Cortex of kidney (tissue), 1 donor: ENCODE measurements at places on chromosomes 11 and 22.

GRCh38 chr11:67345247-67345919 lies 8.0 kb downstream of the POLD4 start:
- no peak for DNase-seq

DNA sequence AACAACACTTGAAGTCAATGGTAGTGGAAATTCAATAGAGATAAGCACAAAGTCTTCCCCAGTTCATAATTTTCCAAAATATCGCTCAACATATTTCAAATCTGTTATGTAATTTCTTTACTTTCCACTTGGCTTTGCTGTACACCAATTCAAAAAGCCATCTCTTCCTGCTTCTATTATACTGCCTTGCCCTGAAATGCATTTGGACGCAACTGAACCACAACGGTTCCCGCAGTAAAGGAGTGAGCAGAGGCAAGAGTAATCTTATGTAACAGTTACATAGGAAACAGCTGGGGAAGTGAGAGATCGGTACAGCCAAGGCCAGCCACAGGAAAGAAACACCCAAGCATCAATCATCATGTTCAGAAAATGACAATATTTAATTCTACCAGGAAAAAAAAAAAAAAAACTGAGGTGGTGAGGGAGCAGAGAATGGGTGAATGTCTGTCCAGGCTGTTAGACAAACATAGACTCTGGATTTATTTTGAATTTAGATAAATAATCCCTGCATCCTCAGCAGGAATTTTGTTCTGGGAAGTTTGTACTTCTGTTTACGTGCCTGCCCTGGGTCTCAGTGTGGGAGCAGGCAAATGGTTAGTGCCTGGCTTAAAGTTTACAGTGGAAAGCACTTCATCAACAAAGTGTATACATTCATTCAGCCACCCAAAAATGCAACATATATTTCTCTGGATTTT lies 392.2 kb downstream of the ETS1 start:
- DNase-seq = no peak

- no peak for DNase-seq
Measured at GRCh38 chr22:38038426-38038825, 18.8 kb upstream of the PICK1 start.

DNA sequence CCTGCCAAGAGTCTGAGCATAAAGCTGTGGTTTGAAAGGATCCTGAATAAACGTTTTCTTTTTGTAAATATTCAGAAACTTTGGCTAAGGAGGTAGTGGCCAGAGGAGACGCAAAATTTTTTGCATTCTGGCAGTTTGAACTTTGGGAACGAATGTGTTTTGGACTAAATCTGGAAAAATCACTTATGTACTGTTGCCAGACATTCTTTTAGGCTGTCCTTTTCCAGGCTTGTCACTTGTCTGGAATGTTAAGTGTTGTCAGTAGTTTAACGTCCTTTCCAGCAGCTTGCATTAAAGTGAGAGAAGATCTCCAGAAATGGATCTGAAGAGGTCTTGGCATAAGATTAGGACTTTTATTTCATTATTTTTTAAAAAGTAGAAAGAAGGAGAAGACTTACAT lies 18.5 kb downstream of the SPECC1L start:
- no peak for DNase-seq

DNA sequence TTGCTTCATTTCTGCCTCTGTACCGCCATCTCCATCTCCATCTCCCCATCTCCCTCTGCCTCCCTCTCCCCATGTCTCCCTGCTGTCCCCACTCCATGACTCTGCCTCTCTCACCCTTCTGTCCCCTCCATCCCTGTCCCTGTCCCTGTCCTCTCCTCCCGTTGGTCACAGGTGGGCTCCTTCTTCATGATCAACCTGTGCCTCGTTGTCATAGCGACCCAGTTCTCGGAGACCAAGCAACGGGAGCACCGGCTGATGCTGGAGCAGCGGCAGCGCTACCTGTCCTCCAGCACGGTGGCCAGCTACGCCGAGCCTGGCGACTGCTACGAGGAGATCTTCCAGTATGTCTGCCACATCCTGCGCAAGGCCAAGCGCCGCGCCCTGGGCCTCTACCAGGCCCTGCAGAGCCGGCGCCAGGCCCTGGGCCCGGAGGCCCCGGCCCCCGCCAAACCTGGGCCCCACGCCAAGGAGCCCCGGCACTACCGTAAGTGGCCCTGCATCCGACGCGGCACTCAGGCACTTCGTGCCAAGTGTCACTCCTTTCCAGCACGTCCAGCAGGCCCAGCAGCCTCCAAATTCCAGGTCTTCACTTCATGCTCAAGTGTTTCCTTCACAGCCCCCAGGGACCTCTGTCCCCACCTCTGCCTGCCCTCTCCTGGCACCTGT lies 76.0 kb downstream of the CACNA1I start:
- no peak for DNase-seq

GRCh38 chr22:28969401-28970168 lies 86.2 kb downstream of the ZNRF3 start:
- no peak for DNase-seq

GRCh38 chr22:36334821-36335603 lies 52.8 kb downstream of the MYH9 start:
- DNase-seq = no peak

DNA sequence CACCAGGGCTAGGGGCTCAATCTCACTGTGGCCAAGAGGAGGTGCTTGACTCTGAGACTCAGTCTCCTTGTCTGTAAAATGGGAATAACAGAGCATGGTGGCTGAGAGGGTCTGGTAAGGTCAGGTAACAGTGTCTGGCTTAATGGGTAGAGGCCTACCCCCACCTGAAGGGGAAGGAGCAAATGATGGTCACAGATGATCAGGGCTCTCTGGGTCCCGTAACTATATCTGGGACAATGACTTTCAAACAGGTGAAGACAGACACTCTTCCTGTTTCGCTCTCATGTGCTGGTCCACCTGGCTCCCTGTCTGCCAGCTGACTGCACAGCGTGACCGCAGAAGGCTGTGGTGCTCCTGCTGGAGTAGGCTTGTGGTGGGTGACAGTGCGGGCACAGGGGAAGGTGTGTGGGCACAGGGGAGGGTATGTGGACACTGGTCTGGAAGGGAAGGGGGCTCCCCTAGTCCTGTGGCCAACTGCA lies 4.0 kb downstream of the A4GALT start:
- DNase-seq = no peak

- no peak for DNase-seq
Measured at GRCh38 chr11:8013833-8014232, 26.7 kb downstream of the EIF3F start.

GRCh38 chr11:2800655-2801531 lies 84.7 kb downstream of the CDKN1C start:
- no peak for DNase-seq

GRCh38 chr11:19846654-19847305 lies 134.1 kb downstream of the NAV2 start:
- DNase-seq = no peak

GRCh38 chr11:22775248-22775647 lies 54.4 kb downstream of the SVIP start:
- no peak for DNase-seq

GRCh38 chr11:128582496-128583366 lies 4.6 kb downstream of the ETS1 start:
- DNase-seq = no peak
